Naive thymus-derived CD4-positive, alpha-beta T cell (primary cell): ENCODE measurements at places on chromosomes 6 and 20.
A peak's percentile ranks its signal among the peaks of the same experiment; 100 is the strongest.

GRCh38 chr20:63322146-63322932, 29.4 kb downstream of the COL20A1 start:
- no peak for DNase-seq
- H3K4me3 ChIP-seq: no peak overlapping the region
- H3K27me3 ChIP-seq: no peaks in the 10 kb centered on the region
- no peak overlapping the region for H3K27ac ChIP-seq
- no peaks in the 10 kb centered on the region for H3K36me3 ChIP-seq

GRCh38 chr6:34897130-34897529, 8.1 kb downstream of the ANKS1A start:
- no peak for DNase-seq
- H3K4me3 ChIP-seq: no peak overlapping the region
- H3K27ac ChIP-seq: no peak overlapping the region
- H3K27me3 ChIP-seq: no peaks in the 10 kb centered on the region
- H3K4me1 ChIP-seq: no peaks in the 10 kb centered on the region

GRCh38 chr20:15185322-15185721, 847.9 kb upstream of the FLRT3 start:
- no peak for DNase-seq
- no peak overlapping the region for H3K4me3 ChIP-seq
- no peaks in the 10 kb centered on the region for H3K27me3 ChIP-seq
- H3K27ac ChIP-seq: no peak overlapping the region

DNA sequence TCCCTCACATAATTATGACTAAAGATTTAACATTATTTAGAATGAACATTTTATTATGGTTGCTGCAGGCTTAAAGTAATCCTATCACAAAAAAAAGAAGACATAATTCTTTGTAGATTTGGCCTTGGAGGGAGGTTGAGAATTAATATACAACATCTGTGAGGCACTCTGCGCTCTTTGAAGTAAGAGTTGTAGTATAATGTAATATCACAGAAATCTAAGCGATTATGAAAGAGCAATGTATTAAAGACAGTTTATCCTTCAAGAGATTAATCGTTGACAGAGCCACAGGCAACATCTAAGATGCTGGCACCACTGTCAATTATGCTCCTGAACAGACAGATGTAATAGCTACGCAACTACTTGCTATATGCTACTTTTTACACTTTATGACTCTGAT, 946.8 kb downstream of the GRIK2 start:
- no peak overlapping the region for H3K4me3 ChIP-seq
- H3K27me3 ChIP-seq: peaks cover 2% of the 10 kb centered on the region
- no peak for DNase-seq
- no peaks in the 10 kb centered on the region for H3K36me3 ChIP-seq
- H3K27ac ChIP-seq: no peak overlapping the region

- no peaks in the 10 kb centered on the region for H3K27me3 ChIP-seq
- DNase-seq: no peak
- no peaks in the 10 kb centered on the region for H3K36me3 ChIP-seq
- H3K4me1 ChIP-seq: peaks cover 21% of the 10 kb centered on the region
Observed at GRCh38 chr6:107753778-107754177, 70.3 kb downstream of the SCML4 start.

- H3K27me3 ChIP-seq: no peaks in the 10 kb centered on the region
- H3K4me3 ChIP-seq: no peak overlapping the region
- no peak overlapping the region for H3K27ac ChIP-seq
- no peaks in the 10 kb centered on the region for H3K4me1 ChIP-seq
- no peak for DNase-seq
Observed at GRCh38 chr6:67875877-67876383, 759.2 kb upstream of the ADGRB3 start.

DNA sequence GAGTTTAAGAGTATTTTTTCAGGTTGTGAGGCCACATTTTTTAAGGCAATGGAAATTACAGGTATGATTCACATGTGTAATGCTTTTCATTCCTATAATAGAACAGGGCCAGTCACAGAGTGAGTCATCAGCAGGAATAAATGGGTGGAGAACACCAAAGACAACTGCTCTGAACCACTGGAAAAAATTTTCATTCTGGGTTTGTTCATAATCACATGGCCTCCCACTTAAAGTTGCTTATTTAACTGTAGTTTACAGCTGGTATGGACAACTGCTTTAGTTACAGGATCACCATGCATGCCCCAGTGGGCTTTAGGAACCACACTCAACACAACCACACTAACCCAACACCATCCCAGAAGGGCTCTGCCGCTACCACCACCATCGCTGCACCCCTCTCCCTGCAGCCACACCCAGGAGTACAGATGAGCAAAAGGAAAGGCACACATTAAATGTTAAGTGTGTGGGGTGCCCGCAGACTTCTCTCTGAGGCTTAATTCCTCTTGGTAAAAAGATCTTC, 107.0 kb upstream of the DST start:
- DNase-seq: no peak
- no peak overlapping the region for H3K27ac ChIP-seq
- no peaks in the 10 kb centered on the region for H3K4me1 ChIP-seq
- no peak overlapping the region for H3K4me3 ChIP-seq

GRCh38 chr20:62117362-62117646, 5.0 kb upstream of the LSM14B start:
- peak overlapping the region; percentile 34 for H3K4me3 ChIP-seq
- no peak for DNase-seq
- H3K27me3 ChIP-seq: no peaks in the 10 kb centered on the region
- peaks cover 33% of the 10 kb centered on the region for H3K4me1 ChIP-seq

DNA sequence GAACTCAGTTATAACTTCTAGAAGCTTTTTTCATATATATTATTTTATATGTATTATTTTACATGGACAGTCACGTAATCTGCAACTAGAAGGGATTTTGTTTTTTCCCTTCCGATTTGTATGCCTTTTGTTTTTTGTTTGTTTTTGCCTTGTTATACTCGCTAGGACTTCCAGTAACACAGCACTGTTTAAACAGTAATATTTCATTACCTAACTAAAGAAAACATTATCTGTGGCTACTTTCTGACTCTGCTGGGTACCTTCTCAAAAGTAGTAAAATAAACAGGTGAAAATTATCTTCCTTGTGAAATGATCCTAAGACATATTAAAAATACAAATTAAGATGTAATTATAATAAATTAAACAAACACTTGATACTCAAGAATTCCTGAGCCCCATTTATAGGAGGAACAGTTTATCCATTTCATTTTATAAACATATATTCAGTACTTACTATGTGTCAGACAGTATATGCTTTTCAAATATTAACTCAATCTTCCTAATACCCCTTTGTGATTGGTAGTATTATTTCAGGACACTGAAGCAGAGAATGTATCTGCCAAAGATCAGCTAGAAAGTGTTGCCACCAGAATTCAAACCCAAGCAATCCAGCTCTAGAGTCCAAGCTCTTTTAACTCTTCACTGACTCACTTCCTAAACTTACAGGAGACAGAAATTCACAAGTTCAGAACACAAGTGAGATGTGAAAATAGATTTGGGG, 65.3 kb downstream of the MAP3K5 start:
- DNase-seq: no peak
- H3K4me3 ChIP-seq: no peak overlapping the region
- H3K27me3 ChIP-seq: no peaks in the 10 kb centered on the region
- H3K36me3 ChIP-seq: no peaks in the 10 kb centered on the region

DNA sequence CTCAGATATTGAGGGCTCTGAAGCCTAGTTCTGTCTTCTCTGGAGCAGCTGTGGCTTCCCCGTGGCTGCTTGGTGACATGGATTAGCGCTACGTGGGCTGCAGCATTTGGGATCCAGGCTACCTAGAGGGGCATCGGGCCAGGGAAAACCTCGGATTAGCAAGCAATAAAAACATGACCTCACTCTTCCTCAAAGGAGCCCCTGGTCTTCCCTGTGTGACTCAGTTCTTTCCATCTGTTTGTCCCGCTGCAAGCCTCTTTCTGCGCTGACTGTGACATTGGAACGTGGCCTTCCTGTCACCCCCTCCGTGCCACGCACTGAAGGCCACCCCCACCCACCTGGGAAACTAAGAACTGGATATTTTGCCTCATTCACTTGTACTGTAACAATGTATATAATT, 3.6 kb downstream of the MRGBP start:
- no peaks in the 10 kb centered on the region for H3K27me3 ChIP-seq
- H3K4me1 ChIP-seq: peaks cover 9% of the 10 kb centered on the region
- H3K36me3 ChIP-seq: no peaks in the 10 kb centered on the region
- DNase-seq: no peak
- no peak overlapping the region for H3K4me3 ChIP-seq

DNA sequence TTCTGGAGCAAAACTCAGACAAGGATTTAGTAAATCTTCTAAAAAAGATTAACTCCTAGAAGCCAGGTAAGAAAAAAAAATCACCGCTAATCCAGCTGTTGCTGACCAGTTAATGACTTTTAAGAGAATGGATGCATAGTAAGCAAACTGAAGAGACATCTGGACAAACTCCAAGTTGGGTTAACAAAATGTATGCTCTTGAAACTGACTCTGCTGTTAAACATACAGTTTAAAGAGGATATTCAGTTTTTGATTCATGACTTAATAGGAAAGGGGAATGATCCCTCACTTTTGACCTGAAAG, 70.4 kb downstream of the PLAGL1 start:
- no peaks in the 10 kb centered on the region for H3K4me1 ChIP-seq
- H3K27me3 ChIP-seq: no peaks in the 10 kb centered on the region
- no peak for DNase-seq
- H3K27ac ChIP-seq: no peak overlapping the region
- H3K36me3 ChIP-seq: no peaks in the 10 kb centered on the region

GRCh38 chr20:44171775-44172571, 15.0 kb downstream of the JPH2 start:
- no peak for DNase-seq
- no peaks in the 10 kb centered on the region for H3K27me3 ChIP-seq
- H3K36me3 ChIP-seq: no peaks in the 10 kb centered on the region
- H3K4me1 ChIP-seq: no peaks in the 10 kb centered on the region
- no peak overlapping the region for H3K4me3 ChIP-seq

GRCh38 chr6:34318499-34319470, 70.0 kb upstream of the SMIM29 start:
- DNase-seq: no peak
- H3K27me3 ChIP-seq: no peaks in the 10 kb centered on the region
- no peak overlapping the region for H3K27ac ChIP-seq
- H3K4me1 ChIP-seq: peaks cover 10% of the 10 kb centered on the region
